ENCODE measurements at places on chromosomes 12 and 14.

- DNase-seq, result no peak
Observed at GRCh38 chr12:92496790-92497189, 206.0 kb upstream of the PLEKHG7 start.

- DNase-seq, result no peak
Observed at GRCh38 chr12:132657004-132657727, 30.0 kb downstream of the POLE start.

GRCh38 chr14:73796893-73797542, 54.6 kb upstream of the PTGR2 start:
- no peak for DNase-seq

GRCh38 chr14:21440859-21441258, 15.1 kb downstream of the CHD8 start:
- DNase-seq, result no peak

DNA sequence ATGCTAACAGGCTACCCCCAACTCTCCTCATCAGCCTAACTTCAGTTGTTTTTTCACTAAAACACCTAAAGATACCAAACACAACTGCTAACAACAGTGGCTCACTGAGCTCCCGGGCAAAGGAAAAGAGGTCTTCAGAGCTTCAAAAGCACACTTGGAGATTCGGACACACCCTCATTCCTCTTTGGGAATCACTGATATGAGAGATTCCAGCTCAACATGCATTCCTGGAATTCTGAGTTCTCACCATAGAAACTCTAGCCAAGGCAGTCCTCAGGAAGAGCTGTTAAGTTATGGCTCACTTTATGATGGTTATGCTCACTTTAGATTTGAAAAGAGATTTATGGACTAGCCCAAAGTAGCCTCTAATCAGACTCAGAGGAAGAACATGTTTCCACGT, 40.1 kb downstream of the STXBP6 start:
- no peak for DNase-seq

DNA sequence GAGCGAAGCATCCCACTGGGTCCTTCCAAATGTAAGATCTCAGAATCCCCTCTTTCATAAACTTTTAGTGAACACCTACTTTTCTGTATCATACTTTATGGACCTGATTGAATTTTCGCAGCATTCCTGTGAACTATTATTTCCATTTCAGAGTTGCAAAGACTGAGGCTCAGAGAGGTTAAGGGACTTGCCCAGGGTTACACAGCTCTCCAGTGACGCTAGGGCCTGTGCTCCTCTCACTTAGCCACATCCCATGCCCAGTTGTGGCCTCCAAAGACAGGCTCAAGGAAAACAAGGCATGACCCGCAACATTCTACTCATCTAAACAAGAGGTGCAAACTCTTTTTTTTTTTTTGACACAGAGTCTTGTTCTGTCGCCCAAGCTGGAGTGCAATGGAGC, 25.9 kb upstream of the SPPL3 start:
- DNase-seq, result no peak

DNA sequence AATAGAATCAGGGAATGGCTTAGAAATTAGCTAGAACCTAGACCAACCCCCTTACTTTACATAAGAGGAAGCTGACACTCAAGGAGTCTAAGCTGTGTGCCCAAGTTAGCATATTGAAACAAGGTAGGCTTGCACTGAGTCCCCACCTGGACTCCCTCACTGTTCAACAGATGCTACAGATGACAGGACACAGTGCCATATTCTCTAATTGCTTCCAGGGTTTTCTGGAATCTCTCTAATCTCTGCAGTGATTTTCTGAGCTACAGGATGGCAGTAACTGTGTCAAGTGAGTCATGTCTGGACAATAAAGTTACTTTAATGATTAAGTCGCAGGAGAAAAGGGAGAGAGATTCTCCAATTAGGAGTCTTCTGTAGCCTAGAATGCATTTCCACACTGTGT, 35.8 kb downstream of the AKAP6 start:
- no peak for DNase-seq

GRCh38 chr12:95545731-95546490, 5.4 kb downstream of the USP44 start:
- DNase-seq, result no peak

DNA sequence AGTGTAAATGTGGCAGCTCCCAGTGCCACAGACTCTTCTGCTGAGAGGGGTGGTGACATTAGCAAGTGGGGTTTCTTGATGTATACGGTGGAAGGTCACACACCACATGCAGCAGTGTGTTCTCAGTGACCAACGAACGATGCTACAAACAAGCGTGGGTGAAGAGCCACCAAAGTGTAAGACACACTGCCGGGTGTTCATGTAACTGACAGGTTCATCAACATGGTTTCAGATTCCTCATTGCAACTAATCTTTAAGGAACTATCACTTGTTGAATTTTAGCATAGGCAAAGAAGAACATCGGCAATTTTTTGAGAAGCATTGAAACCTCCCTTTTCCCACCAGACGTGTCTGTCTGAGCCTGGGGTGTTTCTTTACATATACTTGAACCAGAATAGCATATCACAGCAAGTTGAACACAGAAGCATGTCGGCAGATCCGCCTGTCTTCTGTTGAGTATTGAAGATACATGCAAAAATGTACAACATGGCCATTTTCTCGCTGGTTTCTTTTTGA, 58.8 kb downstream of the PPP2R5C start:
- DNase-seq, result no peak

- peak; percentile 75 for DNase-seq
Observed at GRCh38 chr12:124388679-124389137, 93.8 kb downstream of the RFLNA start.

DNA sequence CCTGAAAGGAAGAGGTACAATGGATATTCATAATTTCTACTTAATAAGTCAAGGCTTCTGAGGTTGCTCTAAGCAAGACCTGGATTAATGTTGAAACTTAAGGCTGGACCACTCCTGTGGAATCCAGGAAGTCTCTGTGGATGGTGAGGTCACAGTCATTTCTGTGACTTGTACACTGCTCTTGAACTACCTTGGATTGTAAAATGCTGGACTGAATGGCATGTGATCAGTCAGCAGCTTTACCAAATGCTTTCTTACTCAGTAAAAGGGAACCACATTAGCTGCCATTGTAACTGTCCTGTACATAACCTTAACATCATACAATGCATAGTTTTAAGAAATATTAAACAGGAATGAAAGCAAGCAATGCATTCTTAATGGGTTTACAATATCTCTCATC, 182.9 kb downstream of the NOVA1 start:
- DNase-seq, result no peak

DNA sequence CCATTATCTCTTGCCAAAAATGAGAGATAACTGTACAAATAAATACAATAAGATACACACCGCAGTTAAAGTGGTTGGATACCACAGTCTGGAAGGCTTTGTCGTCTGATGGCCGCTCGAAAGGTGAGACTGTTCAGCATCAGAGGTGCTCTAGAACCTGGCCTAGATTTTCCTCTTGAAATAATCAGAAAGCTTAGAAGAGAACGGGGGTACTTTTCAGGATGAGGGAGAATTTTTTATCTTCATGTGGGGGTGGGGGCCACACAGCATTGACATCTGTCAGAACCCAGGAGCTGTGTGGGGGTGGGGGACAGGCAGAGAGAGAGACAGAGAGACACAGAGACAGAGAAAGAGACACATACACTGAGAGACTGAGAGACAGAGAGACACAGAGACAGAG, 90.5 kb downstream of the GALNT9 start:
- DNase-seq, result no peak

DNA sequence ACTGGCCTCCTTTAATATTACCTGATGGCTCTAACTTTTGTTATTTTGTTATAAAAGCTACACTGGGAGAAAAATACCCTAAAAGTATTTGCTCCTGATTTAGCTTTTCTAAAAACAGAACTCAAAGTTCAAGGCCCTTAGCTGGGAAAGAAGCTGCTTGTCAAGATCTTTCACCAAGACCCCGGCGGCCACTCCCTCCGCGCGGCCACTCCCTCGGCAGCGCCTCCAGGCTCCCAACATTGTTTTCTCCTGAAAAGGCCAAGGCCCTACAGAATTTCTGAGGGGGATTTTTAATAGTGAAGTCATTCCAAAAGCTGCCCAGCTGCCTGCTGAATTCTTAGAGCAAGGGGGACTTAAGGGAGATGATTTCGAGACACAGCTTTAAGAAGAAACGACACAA, 96.4 kb downstream of the NTN4 start:
- DNase-seq, result no peak

GRCh38 chr12:1595026-1595561, 713 bp upstream of the FBXL14 start:
- peak; percentile 47 for DNase-seq

DNA sequence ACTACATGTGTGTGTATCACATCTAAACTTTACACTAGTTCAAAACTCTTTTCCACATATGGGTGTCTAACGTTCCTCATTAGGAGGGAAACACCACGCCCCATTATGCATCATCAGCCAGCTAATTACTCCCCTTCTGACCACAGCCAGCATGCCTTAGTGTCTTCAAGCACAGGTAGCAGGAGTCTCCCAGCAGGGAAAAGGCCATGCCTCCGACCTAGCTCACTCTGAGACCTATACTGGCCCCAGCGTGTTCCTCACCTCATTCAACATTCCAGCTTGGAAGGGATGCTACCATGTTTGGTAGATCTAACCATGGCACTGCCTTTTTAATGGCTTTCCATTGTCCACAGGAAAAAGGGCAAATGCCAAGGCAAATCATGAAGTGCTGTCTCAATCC, 66.1 kb upstream of the PRB2 start:
- no peak for DNase-seq

- DNase-seq, result no peak
Observed at GRCh38 chr12:129127211-129127610, 273.9 kb downstream of the GLT1D1 start.

- DNase-seq, result no peak
Observed at GRCh38 chr12:91935296-91935695, 210.3 kb downstream of the BTG1 start.

GRCh38 chr12:69966839-69967238, 141.8 kb downstream of the MYRFL start:
- DNase-seq, result no peak

DNA sequence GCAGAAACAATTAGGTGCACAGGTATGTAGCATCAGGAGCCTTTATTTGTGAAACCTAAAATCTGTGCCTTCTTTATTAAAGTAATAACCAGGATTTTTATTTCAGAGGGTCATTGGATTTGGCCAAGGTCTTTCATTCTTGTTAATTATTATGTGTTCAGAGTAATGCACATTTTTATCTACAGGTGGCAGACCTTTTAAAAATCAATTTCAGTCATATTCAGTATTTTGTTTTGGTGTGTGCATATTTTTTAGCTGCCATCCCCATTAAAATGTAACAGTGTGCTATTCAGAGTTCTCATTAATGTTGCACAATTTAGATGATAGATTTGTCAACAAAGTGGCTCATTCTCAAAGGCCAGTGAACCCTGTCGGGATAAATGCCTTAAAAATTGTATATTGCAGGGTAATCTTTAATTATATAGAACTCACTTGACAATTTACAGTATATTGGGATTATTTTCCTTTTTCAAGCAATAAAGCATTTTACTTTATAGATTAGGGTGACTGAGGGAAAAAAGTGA, 319.3 kb upstream of the SOX5 start:
- DNase-seq, result no peak

- DNase-seq, result peak; percentile 82
Observed at GRCh38 chr14:64504310-64504896, at the start of gene ZBTB1. Gene ZBTB1, plus strand, starts transcription at chr14:64504770. Its CDS starts 16,735 bp downstream, at chr14:64521505.

DNA sequence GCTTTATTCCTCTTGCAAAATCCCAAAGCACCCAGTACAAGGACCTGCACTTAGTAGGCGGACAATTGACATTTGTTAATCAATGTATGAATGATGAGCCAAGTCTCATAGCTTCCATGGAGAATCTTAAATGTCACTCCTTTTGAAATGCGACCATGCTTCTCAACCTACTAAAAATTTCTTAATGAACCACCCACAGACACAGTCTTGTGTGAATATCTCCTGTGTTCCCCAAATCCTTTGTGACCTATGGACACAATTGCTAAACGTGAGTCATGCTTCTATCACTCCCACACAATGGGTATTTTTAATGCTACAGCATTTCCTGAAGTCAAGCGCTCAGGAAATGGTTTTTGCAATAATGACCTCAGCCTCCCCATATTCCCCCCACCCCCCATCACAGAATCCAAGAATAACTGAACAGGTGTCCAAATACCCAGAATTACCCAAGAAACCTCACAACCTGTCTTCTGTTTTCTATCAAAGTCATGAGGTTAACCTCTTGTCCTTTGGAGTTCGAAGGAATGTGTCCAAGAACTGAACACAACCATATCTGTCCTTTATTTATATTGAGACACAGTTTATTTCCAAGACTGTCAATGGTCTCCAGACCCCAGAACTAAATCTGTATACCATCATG, 163.6 kb upstream of the PLEKHG7 start:
- peak; percentile 71 for DNase-seq

DNA sequence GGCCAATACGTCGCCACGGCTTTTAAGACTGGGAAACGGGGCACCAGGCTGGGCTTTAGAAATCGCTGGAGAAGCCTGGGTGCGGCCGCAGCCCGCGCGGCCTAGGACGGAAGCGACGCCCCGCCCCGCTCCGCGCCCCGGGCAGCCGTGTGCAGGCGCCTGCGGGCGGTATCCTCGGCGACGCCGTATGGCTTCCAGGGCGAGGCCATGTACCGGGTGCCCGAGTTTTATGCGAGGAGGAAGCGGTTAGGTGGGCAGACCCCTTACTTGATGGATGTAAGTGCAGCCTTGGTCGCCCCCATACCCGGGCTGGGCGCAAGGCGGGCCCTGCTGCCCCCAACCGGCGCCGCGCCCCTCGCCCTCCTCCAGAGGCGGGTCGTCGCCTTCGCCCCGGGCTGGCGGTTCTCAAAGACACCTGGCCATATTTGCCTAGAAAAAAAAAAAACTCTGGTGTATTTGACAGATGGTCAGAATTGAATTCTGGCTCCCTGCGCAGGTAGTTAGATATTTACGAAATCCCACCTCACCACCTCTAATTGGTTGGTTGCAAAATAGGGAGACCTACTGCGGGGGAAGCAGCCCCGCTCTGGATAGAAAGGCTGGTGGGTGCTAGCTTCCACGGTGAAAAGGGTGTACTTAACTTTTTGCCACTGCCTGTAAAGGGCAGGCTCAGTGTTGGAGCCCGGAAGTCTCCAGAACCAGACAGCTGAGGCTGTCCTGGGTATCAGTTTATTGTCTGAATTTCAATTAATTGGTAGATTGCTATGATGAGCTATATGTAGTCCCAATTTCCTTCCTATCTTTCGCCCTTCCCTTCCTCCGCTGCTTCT, at the start of gene PPP1R36:
Gene PPP1R36, plus strand, starts transcription at position 171 of the 830 bp plus-strand sequence. Its CDS starts 37 bp downstream, at position 208.
- peak; percentile 42 for DNase-seq

DNA sequence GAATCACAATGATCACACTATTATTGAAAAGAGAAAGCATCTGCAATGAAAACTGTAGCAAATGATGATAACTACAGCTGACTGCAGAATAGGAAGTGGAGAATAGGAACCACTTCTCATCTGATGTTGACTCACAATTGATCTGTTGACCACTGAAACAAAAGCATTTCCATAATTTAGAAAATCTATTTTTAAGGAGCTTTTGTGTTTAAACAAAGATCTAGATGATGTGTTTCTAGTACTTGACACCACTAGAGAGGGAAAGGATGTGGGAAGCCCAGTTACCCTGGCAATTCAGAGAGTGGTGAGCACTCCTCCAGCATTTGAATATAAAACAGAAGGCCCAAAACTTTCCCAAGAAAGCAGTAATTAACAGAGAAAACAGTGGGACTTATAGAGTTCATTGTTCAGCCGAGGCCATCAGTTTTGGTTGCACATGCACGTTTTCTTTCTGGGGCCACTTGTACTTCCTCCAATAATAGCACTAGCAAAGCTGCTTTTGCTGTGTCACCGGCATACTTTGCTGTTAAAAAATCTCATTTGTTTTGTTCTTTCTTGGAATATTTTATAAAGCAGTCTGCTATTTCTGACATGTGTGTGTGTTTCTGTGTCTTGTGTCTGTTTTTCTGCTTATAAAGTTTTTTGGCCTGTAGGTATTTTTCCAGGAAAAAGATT, 76.1 kb upstream of the HECTD1 start:
- DNase-seq, result no peak

GRCh38 chr14:101097109-101097793, 193.7 kb upstream of the RTL1 start:
- DNase-seq, result no peak
